Progenitor cell of endocrine pancreas (in vitro differentiated cells): ENCODE measurements at places on chromosomes 11 and 22. TPM values are rescaled to one million over a fixed set of nuclear protein-coding genes. Genes with fewer than 3 reads are reported as not detected.

- no peak for DNase-seq
Measured at GRCh38 chr11:93248602-93249001, 50.8 kb upstream of the SLC36A4 start.

GRCh38 chr22:38734421-38735100 is 21.2 kb downstream of the SUN2 start:
- no peak for DNase-seq

GRCh38 chr11:124865902-124866851 is 945 bp downstream of the ROBO3 start:
- peak; percentile 61 for DNase-seq

DNA sequence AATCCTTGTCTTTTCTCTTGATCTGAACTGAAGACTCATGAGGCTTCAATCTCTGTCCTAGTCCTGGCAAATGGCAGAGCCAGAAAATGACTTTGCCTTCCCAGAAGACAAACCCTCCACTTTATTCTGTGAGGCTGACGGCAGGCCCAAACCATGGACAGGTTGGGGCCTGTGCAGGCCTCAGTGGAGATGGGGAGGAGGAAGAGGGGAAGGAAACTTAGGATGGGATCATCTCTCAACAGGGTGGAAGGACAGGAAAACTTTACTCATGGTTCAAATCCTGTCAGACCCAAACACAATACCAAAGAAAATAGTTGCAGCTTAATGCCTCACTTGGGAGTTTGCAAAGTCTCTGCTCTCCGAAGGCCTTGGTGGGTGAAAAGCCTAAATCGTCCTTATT is 9.8 kb downstream of the RPL27A start:
- DNase-seq: no peak

MYBPC3 gene
- 0.10 and 0.22 TPM in 2 replicates for total RNA-seq

GRCh38 chr11:1012740-1013630 is 23.5 kb downstream of the MUC6 start:
- no peak for DNase-seq

GRCh38 chr22:40855979-40856512 is 393 bp downstream of the ST13 start:
- DNase-seq: peak; percentile 28

RIC3 gene
- total RNA-seq: 23.1 and 23.4 TPM in 2 replicates

DNA sequence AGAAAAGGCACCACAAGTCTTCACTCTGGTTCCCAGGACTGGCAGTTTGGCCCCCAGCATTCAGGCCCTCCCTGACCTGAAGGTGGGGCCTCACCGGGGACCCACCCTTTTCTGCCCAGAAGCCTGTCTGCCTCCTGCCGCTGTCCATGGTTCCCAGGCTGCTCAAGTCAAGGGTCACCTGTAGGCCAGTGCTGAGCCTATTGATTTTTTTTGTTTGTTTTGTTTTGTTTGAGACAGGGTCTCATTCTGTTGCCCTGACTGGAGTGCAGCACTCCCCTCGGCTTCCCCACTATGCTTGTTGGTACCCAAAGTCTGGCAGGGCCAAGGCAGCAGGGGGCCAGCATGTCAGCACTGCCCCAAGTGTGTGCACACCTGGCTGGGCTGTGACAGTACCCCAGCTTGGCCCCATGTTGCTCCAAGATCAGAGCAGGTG is 11.0 kb upstream of the MED17 start:
- DNase-seq: peak; percentile 74

DNA sequence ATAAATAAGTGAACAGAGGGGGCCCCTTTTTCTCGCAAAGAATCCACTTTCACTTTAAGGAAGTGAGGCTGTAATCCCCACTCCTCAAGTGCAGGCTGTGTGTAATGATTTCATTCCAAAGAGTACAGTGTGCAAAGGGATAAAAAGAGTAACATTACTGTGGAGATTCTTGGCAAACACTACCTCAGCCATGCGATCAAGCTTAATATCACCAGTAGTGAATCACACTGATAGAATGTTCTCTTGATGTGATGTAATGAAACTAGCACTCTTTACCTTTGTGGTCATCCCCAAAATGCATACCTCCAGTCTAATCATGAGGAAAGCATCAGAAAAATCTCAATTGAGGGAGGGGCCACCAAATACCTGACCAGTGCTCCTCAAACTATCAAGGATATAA is 246.1 kb upstream of the CHORDC1 start:
- no peak for DNase-seq

GRCh38 chr11:11451501-11452005 is 98.5 kb upstream of the CSNK2A3 start:
- DNase-seq: no peak

GRCh38 chr11:40104941-40105550 is 1354.4 kb downstream of the LRRC4C start:
- no peak for DNase-seq

DNA sequence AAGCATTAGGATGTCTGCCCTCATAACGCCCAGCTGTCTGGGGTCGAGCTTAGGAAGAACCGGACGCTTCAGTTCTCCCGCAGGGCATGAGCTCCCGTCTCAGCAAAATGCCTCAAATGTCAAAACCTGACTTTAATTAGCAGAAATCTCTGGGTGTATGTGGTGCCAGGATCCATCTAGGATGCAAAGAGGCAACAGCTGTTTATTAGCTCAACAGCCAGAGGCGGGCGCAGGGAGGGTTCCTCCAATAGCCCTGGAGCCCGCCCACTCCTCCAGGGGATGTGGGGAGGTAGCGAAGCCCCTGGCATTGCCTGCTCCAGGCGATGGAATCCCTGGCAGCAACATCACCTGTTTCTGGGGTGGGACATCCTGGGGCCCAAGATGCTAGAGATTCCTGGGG is 39.4 kb upstream of the RTL6 start:
- DNase-seq: no peak

GRCh38 chr22:35072925-35073324 is 7.0 kb downstream of the ISX start:
- DNase-seq: no peak

DNA sequence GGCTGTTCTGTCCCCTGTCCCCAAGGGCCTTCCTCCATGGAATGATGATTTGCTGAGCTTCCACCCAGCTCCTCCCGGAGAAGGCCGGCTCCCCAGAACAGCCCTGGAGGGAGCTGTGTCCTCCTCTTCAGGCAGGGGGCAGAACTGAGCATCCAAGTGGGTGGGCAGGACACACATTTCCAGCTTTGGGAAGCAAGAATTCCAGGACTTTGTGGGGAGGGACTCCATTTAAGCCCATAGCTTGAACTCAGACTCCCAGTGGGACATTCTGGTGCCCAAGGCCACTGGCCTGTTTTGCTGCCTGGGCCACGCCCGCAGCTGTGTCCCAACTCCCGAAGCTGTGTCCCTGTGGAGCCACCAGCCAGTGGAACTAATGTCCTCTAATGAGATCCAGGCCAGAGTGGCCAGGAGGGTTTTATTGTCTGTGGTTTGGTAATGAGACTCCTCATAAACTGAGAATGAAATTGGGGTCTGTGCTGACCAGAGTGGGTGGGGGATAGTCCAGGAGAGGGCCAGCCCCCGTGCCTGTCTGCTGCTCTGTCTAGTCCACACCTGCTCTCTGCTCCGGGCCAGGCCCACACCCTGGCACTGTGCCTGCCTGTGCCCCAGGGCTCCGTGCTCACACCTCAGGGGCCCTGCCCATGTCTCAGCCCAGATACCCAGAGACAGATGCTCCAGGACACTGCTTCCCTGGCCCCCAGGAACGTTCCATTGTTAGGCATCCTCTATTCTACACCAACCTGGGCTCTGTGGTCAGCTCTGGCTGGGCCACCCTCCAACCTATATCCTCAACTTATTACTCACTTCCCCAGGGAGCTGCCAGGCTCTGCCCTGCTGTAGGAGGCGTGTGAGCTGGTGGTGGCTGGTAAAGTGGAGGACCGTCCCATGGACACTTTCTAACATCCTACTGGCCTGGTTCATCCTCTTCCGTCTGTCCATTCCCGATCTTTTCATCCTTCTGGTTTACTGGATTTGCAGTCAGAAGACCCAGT is 7.6 kb downstream of the NECTIN1 start:
- DNase-seq: no peak

SELENOO gene
- total RNA-seq: 24.3 and 24.7 TPM in 2 replicates

KCNQ1 gene
- total RNA-seq: 3.1 and 3.3 TPM in 2 replicates

DNA sequence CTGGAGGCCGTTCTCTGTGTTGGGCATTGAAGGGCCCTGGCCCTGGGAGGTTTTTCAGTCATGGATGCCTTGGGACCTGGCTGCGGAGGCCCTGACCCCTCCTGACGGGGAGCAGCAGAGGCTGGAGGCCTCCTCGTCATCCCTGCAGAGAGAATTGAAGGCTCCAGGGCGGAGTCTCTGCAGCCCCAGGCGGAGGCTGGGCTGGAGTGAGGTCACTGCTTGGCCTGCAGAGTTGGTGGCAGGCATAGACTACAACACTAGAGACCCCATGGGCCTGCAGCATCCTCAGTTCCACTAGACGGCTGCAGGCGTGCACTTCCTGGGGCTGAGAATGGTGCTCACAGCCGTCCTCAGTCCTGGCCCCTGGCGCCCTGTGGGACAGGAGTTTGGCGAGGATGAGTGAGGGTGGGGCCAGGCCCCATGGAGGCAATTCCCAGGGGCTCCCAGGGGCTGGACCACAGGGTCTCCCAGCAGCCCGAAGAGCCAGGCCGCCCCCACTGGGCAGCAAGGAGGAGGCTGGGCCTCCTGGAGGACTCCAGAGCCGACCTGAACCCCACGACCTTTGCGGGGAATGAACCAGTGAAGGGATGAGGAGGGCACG is 1194.9 kb downstream of the BRD1 start:
- no peak for DNase-seq

NLRP14 gene
- total RNA-seq: 0.26 and 0.29 TPM in 2 replicates

- DNase-seq: peak; percentile 99
Measured at GRCh38 chr22:23893945-23894709, at the start of gene MIF. Gene MIF (plus strand): TSS chr22:23894383. CDS start chr22:23894475, 92 bp downstream.
